ENCODE measurements at places on chromosomes 13 and 19.

- DNase-seq: peak; percentile 79
Observed at GRCh38 chr13:46369506-46370277, 17.4 kb downstream of the RUBCNL start.

DNA sequence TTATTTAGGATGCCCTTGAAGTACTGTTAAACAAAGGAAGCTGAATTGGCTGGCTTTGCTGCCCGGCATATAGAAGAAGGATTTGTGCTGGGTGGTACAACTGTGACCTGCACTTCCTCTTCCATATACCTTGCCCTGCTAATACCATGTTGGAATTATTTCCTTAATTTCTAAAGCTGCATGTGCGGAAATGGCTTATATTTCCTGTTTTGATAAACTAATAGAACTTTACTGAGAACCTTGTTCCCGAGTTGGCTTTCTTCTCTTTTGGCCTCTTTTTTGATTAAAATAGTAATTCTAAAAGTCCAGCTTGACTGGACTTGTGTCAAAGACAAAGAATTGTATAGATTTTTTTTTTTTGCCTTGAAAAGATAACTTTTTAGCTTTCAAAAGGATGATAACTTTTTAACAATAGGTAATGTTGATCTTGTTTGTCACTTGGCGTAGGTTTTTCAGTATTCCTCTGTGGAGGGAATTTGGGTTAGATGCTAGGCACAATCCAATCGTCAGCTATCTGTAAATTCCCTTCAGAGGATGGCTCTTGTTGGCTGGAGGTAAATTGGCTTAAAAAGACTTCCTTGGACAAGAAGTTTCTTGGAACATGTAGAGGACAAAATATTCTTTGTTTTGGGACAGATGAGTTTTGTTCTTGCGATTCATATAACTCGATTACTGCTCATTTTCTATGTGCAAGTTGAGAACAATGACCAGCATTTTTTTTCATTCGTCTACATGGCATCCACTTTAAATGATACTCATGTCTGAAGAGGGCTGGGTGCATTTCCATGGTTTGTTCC lies 41.4 kb downstream of the COL4A2 start:
- DNase-seq: no peak

GRCh38 chr13:77000475-77000874 lies 8.6 kb downstream of the CLN5 start:
- peak; percentile 31 for DNase-seq

GRCh38 chr13:73307481-73307880 lies 248.7 kb downstream of the KLF5 start:
- no peak for DNase-seq

- no peak for DNase-seq
Observed at GRCh38 chr13:87827479-87827878, 156.3 kb downstream of the SLITRK5 start.

- no peak for DNase-seq
Observed at GRCh38 chr13:72151241-72151640, 284.2 kb upstream of the DACH1 start.

DNA sequence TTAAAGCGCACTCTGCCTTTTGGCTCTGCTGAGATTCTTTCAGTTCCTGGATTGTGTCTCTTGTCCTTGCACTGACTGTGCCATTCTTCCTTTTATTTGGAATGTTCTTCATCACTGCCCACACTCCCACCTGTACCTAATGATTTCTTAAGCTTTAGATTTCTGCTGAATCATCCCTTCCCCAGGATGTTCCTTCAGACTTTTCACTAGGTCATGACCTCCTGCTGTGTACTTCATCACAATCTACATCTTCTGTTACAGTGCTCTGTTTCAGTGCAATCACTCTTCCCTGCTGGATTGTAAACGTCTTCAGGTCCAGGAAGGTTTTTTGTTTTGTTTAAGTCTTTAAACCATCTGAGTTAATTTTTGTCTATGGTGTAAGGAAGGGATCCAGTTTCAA lies 281.0 kb downstream of the ATP8A2 start:
- no peak for DNase-seq

DNA sequence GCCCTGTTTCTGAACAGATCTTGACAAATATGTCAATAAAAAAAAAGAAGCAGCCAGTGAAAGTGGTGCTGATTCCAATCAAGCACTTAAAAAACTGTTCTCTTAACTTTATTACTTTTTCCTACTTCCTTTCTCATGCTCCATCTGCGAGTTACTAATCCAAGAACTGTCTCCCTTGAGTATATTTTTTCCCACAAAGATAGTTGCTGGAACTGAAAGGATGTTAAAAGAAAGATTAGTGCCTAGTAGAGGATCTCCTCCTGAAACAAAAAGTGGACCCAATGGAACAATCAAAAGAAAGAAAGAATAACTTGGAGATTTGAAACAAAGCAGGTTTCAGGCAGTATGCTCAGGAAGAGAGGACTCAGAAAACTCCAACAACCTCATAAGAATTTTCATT lies 1034.8 kb downstream of the PCDH17 start:
- DNase-seq: no peak

GRCh38 chr19:41595258-41595889 lies 19.4 kb downstream of the CEACAM21 start:
- peak; percentile 73 for DNase-seq

DNA sequence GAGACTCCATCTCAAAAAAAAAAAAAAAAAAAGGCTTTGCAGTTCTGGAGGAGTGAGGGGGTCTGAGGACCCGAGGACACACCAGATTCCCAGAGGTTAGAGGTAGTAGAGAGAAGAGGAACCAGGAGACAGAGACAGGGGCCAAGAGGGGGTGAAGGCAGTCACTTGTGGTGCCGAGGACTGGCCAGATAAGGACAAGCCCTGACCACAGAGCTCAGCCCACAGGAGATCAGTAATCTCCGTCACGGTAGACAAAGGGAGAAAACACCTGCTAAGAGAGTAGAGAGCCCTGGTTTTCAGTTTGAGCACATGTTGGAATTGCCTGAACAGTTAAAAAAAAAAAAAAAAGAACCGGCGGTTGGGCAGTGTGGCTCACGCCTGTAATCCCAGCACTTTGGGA lies 1.7 kb upstream of the PRAM1 start:
- no peak for DNase-seq

- DNase-seq: no peak
Observed at GRCh38 chr19:58058467-58058866, 615 bp upstream of the ZNF135 start.

- DNase-seq: no peak
Observed at GRCh38 chr13:110576070-110576394, 14.5 kb upstream of the RAB20 start.

DNA sequence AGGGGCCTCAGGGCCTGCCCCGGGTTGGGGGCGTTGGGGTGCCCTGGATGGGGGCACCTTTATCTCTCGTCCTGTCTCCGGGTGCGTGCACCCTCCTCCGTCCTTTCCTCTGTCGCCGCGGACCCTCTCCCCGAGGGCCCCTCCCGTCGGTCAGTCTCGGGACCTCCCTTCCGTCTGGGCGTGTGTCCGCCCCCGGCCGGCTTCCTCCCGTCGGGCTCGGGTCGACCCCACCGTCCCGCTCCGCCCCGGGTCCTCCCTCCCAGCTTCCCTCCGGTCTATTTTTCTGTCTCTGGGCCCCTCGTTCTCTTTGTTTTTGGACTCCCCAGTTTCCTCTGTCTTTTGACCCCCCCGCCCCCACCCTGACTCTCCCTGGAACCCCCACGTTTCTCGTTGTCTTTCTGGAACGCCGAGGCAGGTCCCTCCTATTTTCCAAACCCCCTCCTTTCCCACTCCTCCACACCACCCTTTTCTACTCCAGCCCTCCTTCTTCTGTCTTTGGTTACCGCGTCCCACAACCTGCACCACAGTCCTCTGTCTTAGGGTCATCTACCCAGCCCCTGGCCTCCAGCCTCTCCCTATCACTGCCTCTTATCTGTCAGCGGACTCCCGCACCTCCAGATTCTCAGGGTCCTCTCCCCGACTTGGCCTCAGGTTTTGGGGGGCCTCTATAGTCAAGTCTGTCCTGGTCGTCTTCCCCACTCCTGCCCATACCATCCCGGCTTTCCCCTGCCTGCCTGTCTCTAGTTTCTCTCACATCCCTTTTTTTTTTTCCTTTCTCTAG lies 757 bp downstream of the EGLN2 start:
- peak; percentile 70 for DNase-seq

DNA sequence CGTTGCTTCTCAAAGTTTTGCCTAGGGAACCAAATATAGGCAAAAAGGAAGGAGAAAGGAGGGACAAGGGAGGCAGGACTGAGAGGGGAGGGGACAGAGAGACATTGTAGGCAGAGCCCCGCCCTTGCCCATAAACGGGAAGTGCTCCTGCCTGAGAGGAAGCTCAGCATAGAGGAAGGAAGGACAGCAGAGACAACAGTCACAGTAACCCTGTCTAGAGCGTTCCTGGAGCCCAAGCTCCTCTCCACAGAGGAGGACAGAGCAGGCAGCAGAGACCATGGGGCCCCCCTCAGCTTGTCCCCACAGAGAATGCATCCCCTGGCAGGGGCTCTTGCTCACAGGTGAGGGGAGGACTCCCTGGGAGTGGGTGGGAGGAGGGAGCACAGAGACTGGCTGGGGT lies at the start of gene CEACAM21:
TSS of gene CEACAM21 (plus strand) at position 169 of the 400 bp plus-strand sequence. CDS start at position 278, 109 bp downstream.
- no peak for DNase-seq

GRCh38 chr19:21101521-21102242 lies 19.7 kb downstream of the ZNF714 start:
- DNase-seq: no peak

- DNase-seq: peak; percentile 13
Observed at GRCh38 chr19:9362905-9363304, at the start of gene ZNF177. TSS of gene ZNF177 (plus strand) at chr19:9363013. CDS start at chr19:9378312, 15,299 bp downstream.

DNA sequence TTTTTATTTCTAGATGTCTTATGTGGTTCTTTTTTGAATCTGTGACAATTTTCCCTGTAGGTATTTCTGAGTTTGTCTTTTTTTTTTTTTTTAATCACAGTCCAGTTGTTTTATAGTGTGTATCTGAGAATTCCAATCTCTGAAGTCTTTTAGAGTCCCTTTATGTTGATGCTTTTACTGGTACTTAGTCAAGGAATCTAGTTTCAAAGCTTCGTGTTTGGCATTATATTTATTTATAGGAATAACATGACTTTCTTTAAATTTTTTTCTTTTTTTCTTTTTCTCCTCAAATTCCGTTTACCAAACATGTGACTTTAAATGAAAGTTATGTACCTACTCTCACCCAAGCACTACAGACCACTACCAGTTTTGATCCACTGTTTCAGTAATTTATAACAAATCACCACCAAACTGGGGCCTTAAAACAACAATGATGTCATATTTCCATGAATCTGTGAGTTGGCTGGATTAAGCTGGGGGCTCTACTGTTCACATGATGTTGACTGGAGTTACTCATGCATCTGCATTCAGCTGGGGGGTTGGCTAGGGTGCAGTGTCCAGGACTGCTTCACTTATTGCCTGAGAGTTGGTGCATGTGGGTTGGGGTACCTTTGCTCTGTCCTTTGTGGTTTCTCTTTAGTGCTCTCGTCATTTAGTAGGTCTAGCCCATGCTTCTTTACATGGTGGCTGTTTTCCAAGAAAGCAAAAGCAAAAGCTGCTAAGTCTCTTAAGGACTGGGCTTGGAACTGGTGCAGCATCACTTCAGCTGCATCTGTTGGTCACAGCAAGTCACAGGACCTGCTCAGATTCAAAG lies 22.3 kb downstream of the KCTD4 start:
- no peak for DNase-seq

- no peak for DNase-seq
Observed at GRCh38 chr13:73072239-73072900, 13.6 kb downstream of the KLF5 start.
